ENCODE measurements at places on chromosomes 12 and 14.

GRCh38 chr12:127600211-127600610 lies 666.8 kb upstream of the TMEM132C start:
- DNase-seq, result no peak

GRCh38 chr12:52667509-52667908 lies 12.7 kb downstream of the KRT1 start:
- no peak for DNase-seq

- DNase-seq, result peak; percentile 29
These were observed 71.3 kb downstream of the TSPAN11 start for GRCh38 chr12:30997685-30998440.

GRCh38 chr14:69657950-69658355 lies 46.6 kb downstream of the SUSD6 start:
- DNase-seq, result no peak

DNA sequence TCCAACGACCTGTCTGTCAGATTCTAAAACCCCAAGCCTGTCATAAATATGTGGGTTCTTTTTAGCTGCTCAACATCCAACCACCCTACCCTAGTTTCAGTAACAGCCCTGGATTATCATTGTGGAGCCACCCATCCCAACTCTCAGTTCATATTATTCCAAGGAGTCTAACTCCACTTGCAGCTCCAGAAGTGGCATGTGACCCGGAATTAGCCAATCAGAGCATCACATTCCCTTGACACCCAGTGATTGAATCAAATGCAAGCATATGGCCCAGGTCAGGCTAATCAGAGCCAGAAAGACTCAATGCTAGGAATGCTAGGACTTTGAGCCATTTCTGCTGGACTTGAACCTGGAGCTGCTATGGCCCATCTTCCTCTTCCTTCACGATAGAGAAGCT lies 17.1 kb upstream of the HSP90B1 start:
- no peak for DNase-seq

DNA sequence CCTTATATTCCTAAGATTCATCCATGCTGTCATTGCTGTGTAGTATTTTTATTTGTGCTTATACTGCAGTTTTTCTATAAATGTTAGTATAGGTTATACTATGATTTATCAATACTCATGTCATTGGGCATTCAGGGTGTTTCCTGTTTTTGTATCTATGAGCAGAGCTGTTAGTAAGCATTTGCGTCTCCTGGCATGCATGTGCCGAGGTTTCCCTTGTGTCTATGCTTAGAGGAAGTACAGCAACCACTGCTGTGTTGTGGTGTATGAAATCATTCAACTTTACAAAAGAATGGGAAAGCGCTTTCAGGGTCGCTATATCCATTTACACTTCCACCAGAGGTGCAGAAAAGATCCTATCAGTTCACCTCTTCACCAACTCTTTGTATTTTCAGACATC lies 122.7 kb downstream of the RGS6 start:
- DNase-seq, result no peak

- no peak for DNase-seq
These were observed 35.2 kb upstream of the DLK1 start for GRCh38 chr14:100691395-100692056.

DNA sequence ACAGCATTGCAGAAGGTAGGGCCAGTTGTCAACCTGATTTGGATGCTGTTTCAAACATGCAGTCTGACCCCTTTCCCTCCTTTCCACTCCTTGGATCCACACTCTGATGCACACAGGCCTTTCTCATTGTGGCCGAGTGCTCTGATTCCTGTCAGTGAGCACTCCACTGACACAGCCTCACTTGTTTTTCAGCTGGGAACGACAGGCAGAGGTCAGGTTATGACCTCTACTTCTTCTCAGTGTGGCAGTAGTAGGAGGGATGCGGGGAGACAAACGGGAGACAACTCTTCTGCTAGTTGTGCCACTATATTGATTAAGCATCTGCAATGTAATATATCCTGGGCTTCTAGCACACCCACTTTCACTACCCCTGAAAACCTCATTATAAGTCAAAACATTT lies 61.8 kb downstream of the DERA start:
- DNase-seq, result no peak

GRCh38 chr14:63725786-63726460 lies 1.9 kb downstream of the SGPP1 start:
- no peak for DNase-seq

DNA sequence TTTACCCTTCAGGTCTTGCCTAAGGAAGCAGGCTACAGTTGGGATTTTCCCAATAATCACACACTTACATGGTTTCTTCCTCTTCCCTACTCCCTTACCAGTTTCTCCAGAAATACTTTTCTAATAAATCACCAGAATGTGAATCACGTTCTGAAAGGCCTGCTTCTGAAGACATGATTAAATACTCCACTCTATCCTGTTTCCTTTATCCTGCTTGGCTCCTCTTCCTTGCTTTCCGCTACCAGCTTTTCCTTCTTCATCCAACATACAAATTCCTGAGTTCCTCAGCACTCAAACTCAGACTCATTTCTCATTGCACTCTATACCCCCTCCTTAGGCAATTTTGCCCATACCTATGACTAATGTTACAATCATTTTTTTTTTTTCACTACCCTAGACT lies 118.3 kb downstream of the MGAT4C start:
- no peak for DNase-seq

- DNase-seq, result no peak
These were observed 104.8 kb upstream of the DIO3 start for GRCh38 chr14:101456246-101457175.

GRCh38 chr14:55088356-55088755 lies 36.9 kb downstream of the MAPK1IP1L start:
- no peak for DNase-seq

- DNase-seq, result no peak
These were observed 24.5 kb downstream of the ASB2 start for GRCh38 chr14:93951635-93952540.

DNA sequence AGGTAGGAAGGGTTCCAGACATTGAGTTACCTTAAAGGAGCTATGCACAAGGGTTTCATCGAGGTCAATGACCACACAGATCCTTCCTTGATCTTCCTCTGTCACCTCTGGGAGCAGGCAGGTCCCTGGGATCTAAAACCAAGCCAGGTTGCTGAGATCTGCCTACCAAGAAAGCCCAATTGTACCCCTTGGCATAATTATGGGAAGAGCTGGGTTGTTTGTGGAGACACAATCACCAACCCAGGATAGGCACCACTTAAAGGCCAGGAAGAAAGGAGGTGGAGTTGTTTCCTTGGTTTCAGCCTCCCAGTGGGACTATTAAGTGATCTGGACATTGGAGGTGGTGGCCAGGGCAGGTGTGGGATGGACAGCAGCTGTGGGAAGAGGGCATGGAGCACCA lies 8.4 kb upstream of the AVIL start:
- no peak for DNase-seq

- no peak for DNase-seq
These were observed 73.9 kb downstream of the VEZT start for GRCh38 chr12:95291501-95291900.

DNA sequence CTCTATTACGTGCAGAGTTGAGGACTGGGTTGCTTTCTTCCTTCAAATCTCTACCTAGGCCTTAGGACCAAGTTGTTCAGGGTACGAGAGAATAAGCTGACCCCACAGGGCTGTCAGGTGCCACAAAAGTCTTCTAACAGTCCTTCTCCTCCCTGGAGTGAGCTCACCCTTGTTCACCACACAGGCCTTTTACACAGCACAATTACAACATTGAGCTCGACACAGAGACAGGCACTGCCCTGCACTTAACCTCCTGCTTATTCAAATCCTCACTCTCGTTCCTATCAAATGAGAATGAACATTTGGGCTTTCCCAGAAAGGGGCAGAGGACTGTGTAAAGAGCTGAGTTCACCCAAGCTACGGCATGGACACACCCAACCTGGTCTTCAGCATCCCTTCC lies 2.4 kb downstream of the GALNT6 start:
- DNase-seq, result no peak

- no peak for DNase-seq
These were observed 405.2 kb upstream of the FLRT2 start for GRCh38 chr14:85124631-85125290.

- no peak for DNase-seq
These were observed 101.5 kb downstream of the SYT1 start for GRCh38 chr12:78966062-78966461.

Data from posterior cingulate gyrus (tissue), 11 donors.